ENCODE measurements at places on chromosomes 4 and X. TPM values are rescaled to one million over a fixed set of nuclear protein-coding genes. Genes with fewer than 3 reads are reported as not detected.

- no peak for DNase-seq
These were observed 58.4 kb downstream of the RXFP1 start for GRCh38 chr4:158580064-158580463.

GRCh38 chrX:50609796-50610195 lies 139.2 kb upstream of the DGKK start:
- no peak for DNase-seq

GRCh38 chr4:77156533-77156911 lies 485 bp upstream of the CCNG2 start:
- peak; percentile 97 for DNase-seq

DNA sequence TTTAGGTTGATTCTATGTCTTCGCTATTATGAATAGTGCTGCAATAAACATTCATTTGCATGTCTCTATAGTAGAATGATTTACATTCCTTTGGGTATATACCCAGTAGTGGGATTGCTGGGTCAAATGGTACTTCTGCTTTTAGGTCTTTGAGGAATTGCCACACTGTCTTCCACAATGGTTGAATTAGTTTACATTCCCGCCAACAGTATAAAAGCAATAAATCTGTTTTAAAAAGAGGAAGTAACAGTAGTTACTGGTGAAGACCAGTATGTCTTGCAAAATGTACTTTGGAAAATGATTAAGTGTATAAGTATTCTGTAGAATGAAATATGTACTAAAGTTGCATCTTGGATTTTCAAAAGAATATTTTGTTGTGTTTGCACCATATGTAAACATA lies 77.3 kb downstream of the SHROOM4 start:
- DNase-seq: no peak

DNA sequence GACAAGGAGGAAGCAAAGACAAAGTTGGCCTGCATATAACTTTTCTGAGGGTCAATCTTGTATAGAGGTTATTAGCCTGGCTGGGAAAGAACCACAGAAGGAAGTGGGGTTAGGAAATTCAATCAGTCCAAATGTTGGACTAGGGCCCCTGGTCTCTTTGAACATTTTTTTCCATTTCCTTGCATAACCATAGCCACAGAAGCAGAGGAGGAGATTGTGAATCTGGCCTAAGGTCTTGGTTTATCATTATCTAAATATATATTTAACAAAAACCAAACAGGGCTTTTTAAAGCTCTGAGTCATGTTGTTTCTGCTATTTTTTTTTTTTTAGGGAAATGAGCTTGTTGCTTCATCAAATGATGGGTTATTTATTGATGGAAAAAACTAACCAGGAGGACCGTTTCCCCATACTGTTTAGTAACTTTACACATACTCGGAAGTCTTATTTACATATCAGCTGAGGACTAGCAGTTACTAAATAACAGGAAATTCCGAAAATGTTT lies 97.7 kb upstream of the ACSL4 start:
- DNase-seq: peak; percentile 46

PNMA5 gene
- not detected for total RNA-seq

DNA sequence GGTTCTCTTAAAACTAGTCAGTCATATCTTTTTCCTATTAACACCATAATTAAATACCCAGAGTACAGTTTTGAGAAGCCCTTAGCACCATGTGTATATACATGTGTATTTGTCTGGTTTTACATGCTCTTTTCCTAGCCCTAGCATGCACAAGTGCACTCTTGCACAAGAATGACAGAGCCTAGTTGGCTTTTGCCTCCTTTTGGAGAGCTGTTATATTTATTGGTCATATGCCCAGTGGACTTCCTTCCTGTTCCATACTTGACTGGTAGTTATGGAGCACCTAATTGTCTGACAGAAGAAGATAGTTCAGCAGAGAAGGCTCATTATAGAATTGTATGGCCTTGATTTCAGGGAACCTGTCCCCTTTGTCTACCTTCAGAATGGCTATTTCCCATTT lies 155.6 kb downstream of the ARX start:
- DNase-seq: no peak

MAGIX gene
- 12.5 TPM for total RNA-seq

DNA sequence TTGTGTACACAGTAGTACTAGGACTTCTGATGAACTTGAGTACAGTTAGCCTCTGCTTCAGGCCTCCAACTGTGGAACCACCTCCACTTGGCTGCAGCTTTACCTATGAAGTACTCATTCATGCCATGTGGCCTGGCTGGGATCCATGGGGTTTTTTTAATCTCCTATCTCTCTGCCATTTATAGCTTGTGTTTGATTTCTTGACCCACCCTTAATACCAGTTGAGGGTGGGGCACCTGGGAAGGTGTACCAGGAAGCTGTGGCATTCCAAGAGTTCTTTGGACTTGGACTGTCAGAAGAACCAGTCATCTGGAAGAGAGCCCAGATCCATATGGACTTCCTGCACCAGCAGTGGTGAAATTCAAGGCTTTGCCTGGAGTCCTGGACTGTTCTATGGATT lies 230.1 kb downstream of the SHROOM3 start:
- peak; percentile 97 for DNase-seq

GRCh38 chrX:37993837-37994619 lies 12.3 kb upstream of the SYTL5 start:
- DNase-seq: peak; percentile 33

GRCh38 chrX:134007716-134008115 lies 22.3 kb upstream of the GPC3 start:
- no peak for DNase-seq

GRCh38 chr4:95959633-95960032 lies 119.7 kb downstream of the PDHA2 start:
- DNase-seq: no peak

GRCh38 chrX:48711929-48712505 lies 15.5 kb downstream of the SUV39H1 start:
- DNase-seq: no peak

DNA sequence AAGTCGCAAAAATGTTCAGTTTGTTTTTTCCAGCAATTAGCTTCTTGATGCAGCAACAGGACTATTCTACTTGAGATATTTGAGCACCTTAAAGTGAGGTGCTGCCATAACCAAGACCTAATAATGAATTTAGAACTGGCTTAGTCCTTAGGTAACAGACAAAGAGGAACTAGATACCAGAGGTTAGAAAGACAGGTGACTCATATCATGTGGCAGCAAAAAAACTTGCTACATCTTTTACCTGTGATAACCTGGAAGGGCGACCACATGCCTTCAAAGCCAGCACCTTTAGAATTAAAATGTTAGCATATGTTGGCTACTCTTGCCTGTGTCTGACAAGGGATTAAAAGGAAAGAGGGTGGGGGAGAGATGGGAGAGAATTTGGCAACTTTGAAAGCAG lies 90.4 kb downstream of the ARHGAP6 start:
- DNase-seq: no peak

DNA sequence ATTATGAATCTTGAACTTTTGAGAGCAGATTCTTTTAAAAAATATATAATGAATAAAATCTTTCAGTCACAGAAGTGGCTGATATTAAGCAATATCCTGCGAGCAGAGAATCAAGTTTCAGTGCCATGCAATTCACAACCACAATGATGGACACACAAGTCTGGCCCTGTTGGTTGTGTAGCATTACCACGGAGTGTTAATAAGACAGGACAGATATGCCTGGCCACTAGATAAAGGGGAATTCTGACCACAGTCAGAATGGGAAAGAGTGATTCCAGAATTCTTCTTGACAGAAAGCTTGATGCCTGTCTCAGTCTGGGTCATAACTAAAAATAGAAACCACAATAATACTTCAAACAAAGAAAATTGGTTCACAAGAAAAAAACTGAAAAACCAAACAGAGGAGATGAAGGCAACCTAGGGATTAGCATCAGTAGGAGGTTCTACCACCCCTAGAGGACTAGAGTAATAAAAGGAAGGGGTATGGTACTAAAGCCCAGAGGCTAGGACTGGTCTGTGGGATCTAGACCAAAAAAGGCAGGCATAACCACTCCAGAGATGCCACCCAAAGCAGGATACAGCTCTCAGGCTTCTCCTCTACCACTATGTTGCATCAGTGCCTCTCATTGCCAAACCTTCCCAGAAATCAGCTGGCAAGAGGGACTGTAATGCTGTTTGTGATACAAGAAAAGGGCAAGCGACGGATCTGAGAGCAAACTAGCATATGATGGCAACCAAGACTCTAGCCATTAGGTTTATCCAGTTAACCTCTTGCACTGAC lies 59.0 kb downstream of the RNF150 start:
- no peak for DNase-seq

UNC5C gene
- total RNA-seq: not detected

- no peak for DNase-seq
These were observed 261.5 kb downstream of the IL1RAPL1 start for GRCh38 chrX:28848707-28849106.

- DNase-seq: peak; percentile 46
These were observed 32.9 kb upstream of the STX18 start for GRCh38 chr4:4574792-4575191.

DNA sequence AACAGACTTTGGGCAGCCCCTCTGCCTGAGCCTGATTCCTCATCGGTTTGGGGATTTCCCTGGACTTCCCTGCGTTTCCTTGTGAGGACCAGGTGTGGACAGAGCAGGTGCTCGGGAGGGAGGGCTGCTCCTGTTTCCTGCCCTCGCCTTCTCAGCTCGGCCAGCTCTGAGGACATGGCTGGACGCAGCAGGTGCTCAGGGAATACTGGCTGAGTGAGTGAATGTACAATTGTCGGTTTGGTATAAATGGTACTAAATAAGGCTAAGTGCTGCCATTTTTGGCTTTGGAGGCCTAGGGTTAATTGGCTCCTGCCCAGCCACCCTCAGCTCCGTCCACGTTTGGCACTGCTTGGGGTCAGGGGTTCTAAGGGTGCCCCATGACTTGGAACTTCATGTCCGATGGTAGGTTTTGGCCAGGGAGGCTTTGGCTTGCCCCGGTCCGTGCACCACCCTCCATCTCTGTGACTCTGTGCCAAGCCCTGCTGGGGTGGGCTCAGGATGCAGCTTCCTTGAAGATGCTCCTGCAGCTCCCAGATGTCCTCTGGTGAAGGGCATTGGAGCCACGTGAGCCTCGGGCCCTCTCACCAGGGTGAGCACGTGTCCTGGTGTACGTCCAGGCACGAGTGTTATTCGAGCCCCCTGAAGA lies 45.0 kb upstream of the NKX1-1 start:
- no peak for DNase-seq

- DNase-seq: peak; percentile 21
These were observed 204.5 kb downstream of the NLGN4X start for GRCh38 chrX:6024204-6024603.

DNA sequence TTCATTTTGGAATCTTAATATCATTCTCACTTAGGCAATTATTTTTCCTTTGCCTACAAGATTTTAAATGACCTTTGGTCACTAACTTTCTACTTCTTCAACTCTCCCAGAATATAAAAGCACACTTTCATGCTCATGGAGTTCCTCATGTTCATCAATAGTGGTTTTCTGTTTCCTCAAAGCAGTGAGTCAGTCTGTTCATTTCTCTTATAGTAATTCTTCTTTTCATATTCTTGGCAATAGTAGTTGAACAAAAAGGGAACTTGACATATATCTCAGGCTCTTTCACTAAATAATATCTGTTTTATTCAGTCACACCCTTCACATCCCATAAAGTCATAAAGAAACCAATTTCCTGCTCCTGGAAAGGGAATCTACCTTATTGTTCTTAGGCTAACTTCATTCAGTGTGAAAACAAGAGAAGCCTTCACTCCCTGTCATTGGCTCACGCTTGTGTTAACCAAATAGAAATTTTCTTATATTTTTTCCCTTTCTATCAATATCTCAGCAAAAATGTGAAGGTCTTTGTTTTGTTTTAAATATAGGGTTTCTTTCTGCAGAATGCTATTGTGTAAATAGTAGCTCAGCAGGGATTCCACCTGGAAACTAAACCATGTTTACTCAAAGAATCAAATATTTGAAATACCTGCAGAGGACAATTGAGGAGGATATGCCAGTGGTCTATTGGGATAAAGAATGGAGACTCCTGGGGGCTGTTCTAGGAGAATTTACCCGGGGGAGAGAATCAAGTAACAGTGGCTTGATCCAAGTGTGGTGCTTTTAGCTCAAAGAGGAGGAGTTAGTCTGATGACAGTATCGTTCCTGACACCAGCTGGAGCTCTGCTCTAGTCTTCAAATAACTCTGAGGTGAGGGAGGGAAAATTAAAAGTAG lies 13.4 kb upstream of the TNIP3 start:
- DNase-seq: no peak

DNA sequence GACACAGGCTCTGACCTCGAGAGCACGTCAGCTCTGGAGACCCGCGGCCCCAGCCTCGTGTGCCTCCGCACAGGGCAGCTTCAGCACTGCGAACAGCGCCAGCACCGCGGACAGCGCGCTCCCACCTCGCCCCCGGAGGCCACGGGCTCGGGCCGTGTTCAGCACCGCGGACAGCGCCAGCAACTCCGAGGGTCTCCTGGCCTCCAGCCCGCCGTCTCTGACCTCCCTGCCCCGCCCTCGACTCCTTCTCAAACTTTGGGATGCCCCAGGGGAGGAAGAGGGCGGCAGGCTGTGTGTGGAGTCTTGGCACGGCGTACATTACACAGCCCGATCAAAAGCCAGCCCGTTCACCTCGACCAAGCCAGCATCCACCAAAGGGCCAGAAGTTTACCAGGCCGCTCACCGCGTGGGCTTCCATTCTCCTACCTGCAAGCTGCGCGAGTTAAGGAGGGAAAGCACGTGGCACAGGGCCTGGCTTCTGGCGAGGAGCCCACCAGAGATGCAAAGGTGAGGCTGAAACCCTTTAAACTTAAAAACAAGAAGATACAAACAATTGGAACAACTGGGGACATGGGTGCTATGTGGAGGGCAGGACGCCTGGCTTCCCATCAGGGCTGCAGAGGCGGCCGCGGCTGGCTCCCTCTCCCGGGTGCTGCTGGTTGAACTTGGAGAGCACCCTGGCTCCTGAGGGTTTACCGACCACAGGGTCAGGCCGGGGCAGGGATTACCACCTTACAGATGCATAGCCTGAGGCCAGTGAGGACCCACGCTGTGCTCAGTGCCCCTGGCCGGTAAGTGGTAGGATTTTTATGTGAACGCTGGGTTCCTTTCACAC lies 4.5 kb upstream of the NKX1-1 start:
- peak; percentile 28 for DNase-seq

DNA sequence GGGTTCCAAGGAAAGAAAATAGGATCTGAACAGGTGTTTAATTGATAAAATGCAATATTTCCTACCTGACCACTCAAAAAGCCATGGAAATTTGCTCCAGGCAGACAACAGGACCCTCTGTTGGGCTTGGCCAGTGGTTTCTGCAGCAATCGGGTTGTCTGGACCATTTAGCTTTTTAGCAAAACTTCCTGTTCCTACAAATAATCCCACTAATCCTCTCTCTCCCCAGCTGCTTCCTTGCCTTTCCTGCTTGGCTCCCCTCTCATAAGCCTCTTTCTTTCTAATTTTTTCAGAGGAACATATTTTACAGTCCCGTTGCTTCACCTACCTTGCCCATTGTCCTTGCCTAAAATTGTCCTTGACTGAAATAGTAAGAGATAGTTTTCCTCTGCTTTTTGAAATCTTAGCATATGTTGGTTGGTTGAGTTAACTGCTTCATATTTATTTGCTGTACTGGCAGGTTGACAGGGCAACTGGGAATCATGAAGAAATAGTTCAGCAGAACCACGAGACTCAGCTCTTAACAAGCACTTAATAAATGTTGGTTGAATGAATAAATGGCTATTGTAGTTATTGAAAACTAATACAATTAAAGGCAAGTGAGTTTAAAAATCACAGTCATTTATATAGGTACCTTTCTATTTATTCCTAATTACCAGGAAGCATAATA lies 259.8 kb downstream of the KCNIP4 start:
- no peak for DNase-seq
